Calu3 (cell line): ENCODE measurements at places on chromosomes 12 and 14. TPM values are rescaled to one million over a fixed set of nuclear protein-coding genes. Genes with fewer than 3 reads are reported as not detected.

The MYF5 gene
- not detected in 2 replicates for total RNA-seq

The HOXC12 gene
- total RNA-seq = not detected in 2 replicates

The OR4K17 gene
- not detected in 2 replicates for total RNA-seq

The ZNF26 gene
- total RNA-seq = 25.3 and 28.5 TPM in 2 replicates

The DCN gene
- total RNA-seq = not detected in 2 replicates

The FAM216A gene
- total RNA-seq = 10.5 and 11.2 TPM in 2 replicates

The TAS2R30 gene
- 2.8 and 3.5 TPM in 2 replicates for total RNA-seq

The ACOT6 gene
- total RNA-seq = not detected in 2 replicates

The TXNDC16 gene
- 3.5 and 4.0 TPM in 2 replicates for total RNA-seq

The CISTR gene
- total RNA-seq = not detected in 2 replicates

The MANSC1 gene
- 71.8 and 74.5 TPM in 2 replicates for total RNA-seq

The NELL2 gene
- 0.42 TPM in 1 of 2 replicates, not detected in the other for total RNA-seq

The CLEC9A gene
- not detected in 2 replicates for total RNA-seq

The KRT7 gene
- 2,370 and 2,828 TPM in 2 replicates for total RNA-seq

The DTX1 gene
- total RNA-seq = 0.17 TPM in 1 of 2 replicates, not detected in the other

The CMKLR1 gene
- not detected in 2 replicates for total RNA-seq

The MIP gene
- total RNA-seq = not detected in 2 replicates

The TTC6 gene
- total RNA-seq = 13.4 and 13.8 TPM in 2 replicates

The SERPINA5 gene
- 20.7 and 21.6 TPM in 2 replicates for total RNA-seq

The SART3 gene
- total RNA-seq = 91.7 and 98.7 TPM in 2 replicates

The PLEKHD1 gene
- 0.56 and 0.73 TPM in 2 replicates for total RNA-seq

The KLHL33 gene
- total RNA-seq = not detected in 2 replicates

The PRICKLE1 gene
- 7.0 and 12.7 TPM in 2 replicates for total RNA-seq

The C14orf39 gene
- total RNA-seq = not detected in 2 replicates

The PRH2 gene
- not detected in 2 replicates for total RNA-seq

The RND1 gene
- total RNA-seq = 7.4 and 14.2 TPM in 2 replicates

The SNRNP35 gene
- 26.9 and 34.9 TPM in 2 replicates for total RNA-seq

The LARP4 gene
- total RNA-seq = 57.7 and 67.6 TPM in 2 replicates

The FAM90A1 gene
- total RNA-seq = 0.50 and 0.61 TPM in 2 replicates

The BIN2 gene
- not detected in 2 replicates for total RNA-seq

The CACNA2D4 gene
- 0.80 and 0.86 TPM in 2 replicates for total RNA-seq

The PTGER2 gene
- 0.29 TPM in 1 of 2 replicates, not detected in the other for total RNA-seq

The CAPS2 gene
- 11.8 and 12.1 TPM in 2 replicates for total RNA-seq

The MYF6 gene
- total RNA-seq = not detected in 2 replicates

The CLEC6A gene
- not detected in 2 replicates for total RNA-seq

The ARPC3 gene
- total RNA-seq = 321 and 344 TPM in 2 replicates

The GPR65 gene
- total RNA-seq = 0.09 and 0.12 TPM in 2 replicates

The ETNK1 gene
- 124 and 131 TPM in 2 replicates for total RNA-seq

The VWF gene
- not detected in 2 replicates for total RNA-seq

The CIROP gene
- total RNA-seq = not detected in 2 replicates

The SIX6 gene
- total RNA-seq = not detected in 2 replicates

The CLEC4E gene
- not detected in 2 replicates for total RNA-seq

The KRT72 gene
- not detected in 2 replicates for total RNA-seq

The DLGAP5 gene
- 48.7 and 54.3 TPM in 2 replicates for total RNA-seq

The LBHD2 gene
- total RNA-seq = not detected in 2 replicates

The TGM1 gene
- 4.5 and 7.5 TPM in 2 replicates for total RNA-seq

The MYO1H gene
- total RNA-seq = not detected in 2 replicates

The SSTR1 gene
- total RNA-seq = 0.24 TPM in 2 replicates

The TAS2R46 gene
- 1.1 and 2.2 TPM in 2 replicates for total RNA-seq

The HOTAIR gene
- not detected in 2 replicates for total RNA-seq

The FGF23 gene
- total RNA-seq = not detected in 2 replicates

The IL26 gene
- total RNA-seq = not detected in 2 replicates
